ENCODE measurements at places on chromosomes 2 and 18.

DNA sequence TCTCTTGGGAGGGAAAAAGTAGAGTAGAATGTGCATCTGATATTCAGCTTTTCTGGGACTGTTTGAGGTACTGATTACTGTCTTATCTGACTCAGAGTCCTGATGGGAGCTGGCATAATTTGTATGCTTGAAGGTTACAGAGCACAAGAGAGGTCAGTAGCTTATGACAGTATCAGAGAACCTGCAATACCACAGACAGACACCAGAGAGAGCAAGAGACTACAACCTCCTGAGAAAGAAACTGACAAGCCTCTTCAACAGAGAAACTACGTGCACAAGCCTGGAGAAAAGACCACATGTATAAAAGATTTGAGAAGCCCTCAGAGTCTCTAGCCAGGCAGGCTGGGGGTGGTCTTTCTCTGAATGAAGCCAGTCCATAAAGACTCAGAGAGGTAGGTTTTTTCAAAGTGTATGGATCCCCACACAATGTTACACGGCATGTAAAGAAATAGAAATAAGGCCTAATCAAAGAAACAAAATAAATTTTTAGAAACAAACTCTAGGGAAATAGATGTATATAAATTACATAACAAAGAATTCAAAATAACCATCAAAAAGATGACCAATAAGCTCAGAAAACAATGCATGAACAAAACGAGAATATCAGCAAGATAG lies 568.3 kb downstream of the LRRTM4 start:
- DNase-seq: no peak

- DNase-seq: no peak
These were observed 72.2 kb downstream of the CRIM1 start for GRCh38 chr2:36427790-36428243.

DNA sequence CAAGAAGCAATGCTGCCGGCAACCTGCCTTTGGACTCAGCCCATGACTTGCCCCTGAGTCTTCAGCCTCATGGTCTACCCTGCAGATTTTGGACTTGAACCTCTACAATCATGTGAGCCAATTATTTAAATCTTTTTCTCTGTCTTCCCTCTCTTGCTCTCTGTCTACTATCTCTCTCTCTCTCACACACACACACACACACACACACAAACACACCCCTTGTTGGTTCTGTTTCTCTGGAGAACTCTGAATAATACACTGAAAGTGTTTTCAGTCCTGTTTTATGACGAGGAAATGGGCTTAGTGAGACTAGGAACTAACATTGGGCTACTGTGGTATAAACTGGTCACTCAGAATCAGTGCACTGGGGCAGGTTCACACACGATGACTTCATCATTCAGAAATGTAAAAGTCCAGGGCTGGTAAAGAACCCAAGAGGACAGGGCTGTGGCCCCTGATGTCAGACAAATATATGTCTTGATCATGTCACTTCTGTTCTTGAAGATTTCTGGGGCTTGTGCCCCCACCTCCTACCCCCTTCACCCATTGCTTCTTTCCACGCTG lies 266.1 kb upstream of the SIX2 start:
- DNase-seq: no peak

DNA sequence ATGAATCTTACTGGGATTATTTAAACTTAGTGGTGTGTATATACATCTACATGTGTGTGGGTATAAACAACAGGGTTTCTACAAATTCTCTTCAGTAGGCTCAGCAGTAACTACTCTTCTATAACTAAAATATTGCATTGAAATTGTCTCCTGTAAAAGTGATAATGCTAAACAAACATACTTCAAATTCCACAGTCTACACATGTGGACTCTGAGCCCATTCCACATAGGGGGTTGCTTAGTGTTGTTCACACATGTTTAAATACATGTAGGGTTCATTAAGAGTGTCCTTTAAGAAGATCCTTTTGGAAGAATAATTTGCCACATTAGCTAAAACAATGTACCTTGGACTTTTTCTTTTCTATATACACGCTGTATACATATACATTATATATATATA lies 152.8 kb upstream of the VRK2 start:
- DNase-seq: no peak

DNA sequence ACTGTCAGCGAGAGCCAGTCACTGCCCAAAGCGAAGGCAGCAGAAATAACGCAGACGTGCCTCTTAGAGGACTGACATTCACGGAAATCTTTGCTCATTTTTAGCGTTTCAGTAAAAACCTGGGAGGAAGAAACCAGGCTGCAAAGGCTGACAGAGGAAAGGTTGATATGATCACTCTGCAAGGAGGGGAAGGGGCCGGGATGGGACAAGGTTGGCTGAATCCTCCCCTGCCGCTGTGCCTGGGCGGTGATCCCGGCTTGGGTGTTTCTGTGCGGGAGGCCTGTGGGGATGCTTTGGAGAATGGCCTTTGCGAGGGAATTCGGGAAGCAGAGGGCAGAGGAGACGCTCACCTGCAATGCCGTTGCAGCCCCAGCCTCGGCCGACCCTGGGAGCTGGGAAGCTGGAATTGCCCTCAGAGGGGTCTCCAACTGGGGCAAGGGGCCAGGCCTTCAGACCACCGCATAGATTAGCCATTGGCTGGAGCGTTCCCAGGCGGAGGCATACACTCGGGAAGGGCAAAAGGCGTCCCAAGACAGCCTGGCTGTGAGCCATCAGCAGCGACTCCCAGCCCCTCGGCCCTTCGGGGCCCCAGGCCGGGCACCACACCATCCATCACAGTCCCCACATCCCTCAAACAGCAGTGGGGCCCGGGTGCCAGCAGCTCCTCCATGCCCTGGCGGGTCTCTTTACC lies 111.7 kb upstream of the GPC1 start:
- no peak for DNase-seq

- DNase-seq: no peak
These were observed 17.7 kb downstream of the EIF4E2 start for GRCh38 chr2:232568161-232568560.

GRCh38 chr18:59505356-59505755 lies 146.3 kb upstream of the LMAN1 start:
- DNase-seq: no peak
